NCI-H446 treated with DMSO at 0.1 percent for 48 hours (cell line): ENCODE measurements at places on chromosomes 3 and 15.

- no peak for DNase-seq
Observed at GRCh38 chr3:147661916-147662315, 252.8 kb downstream of the ZIC1 start.

GRCh38 chr15:52464040-52464439, 64.6 kb downstream of the MYO5A start:
- DNase-seq, result no peak

DNA sequence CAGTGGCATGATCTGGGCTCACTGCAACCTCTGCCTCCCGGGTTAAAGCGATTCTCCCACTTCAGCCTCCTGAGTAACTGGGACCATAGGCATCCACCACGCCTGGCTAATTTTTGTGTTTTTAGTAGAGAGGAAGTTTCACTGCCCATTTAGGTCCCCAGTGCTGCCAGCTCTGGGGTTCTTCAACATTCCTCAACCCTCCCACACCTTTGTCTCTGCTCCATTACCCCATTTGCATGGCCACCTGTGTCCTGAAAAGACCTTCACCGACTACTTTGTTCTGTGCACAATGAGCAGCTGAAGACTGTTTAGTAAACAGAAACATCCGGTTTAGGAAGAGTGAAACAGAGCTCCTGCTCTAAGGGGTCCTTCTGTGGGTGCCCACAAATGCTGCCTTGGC, 92.0 kb downstream of the FAM43A start:
- DNase-seq, result no peak

GRCh38 chr3:128263118-128263517, 109.8 kb downstream of the EEFSEC start:
- no peak for DNase-seq

DNA sequence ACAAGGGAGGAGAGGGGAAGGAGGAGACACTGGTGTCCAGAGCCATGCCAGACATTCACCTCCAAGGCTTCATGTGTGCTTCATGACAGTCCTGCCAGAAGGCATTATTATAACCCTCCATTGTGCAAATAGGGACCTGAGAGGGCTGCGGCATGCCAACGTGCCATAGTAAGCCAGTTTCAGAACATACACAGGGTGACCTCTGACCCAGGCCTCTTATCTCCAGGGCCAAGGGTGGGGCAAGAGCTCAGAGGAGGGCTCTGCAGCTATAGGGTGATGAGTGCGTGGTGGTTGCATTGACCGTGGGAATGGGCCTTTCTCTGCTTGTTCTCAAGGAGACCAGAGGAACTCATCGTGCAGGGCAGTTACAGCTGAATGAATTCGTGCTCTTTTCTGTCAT, 9.7 kb upstream of the ACSBG1 start:
- DNase-seq, result no peak

DNA sequence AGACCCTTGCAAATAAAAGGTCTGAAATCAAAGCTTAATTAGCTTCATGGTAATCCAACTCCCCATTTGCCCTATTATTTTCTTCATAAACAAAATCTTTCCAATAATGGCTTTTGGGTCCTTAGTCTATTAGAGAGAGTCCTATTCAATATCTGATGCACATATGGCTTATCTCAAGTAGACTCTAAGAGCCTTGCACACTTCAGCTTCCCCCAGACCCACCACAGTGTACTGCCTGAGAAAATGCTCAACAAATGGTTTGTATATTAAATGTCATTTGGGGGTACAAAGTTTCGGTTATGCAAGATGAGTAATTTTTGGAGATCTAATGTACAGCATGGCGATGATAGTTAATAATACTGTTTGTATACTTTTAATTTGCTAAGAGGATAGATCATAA, 28.9 kb downstream of the FSTL1 start:
- DNase-seq, result no peak

DNA sequence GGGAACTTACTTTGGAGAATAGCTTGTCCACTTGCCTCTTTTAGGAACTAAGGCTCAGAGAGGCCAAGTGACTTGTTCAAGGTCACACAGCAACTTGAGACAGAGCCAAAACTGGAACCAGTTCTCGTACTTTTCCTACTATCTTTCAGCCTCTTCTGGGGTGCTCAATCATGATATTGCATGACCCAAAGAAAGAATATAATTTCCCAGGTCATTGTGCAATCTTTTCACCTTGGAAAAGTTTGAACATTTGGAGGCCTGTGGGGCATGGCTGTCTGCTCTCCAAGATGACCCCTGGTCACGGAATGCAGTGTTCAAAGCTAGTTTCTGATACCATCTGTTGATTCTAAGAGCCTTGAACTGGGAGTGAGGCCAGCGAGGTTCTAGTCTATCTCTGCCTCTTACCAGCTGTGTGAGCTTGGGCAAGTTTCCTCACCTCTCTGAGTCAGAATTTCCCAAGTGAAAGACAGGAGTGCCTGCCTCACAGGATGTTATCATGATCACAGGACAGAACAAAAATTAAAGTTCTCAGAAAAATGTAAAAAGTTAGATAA, 89.7 kb downstream of the BDH1 start:
- DNase-seq, result no peak

- DNase-seq, result no peak
Observed at GRCh38 chr15:85031944-85032558, 50.4 kb downstream of the PDE8A start.

- DNase-seq, result no peak
Observed at GRCh38 chr15:86079508-86080266, at the start of gene AGBL1. Gene AGBL1, plus strand, starts transcription at chr15:86079871.

DNA sequence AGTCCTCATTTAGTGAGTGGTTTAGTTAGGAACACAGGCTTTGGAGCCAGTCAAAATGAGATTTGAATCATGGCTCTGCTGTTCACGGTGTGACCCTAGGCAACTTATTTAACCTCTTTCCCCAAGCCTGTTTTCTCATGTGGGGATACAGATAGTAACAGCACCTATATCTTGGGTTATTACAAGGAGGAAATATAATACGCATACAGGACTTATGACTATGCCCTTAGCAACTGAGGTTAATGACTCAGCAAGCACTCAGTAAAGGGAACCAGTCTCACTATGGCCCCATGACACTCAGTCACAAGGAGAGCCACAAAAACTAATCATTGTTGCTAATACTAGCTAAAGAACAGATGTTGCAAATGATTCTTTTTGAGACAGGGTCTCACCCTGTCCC, 45.9 kb downstream of the SUMF1 start:
- no peak for DNase-seq

DNA sequence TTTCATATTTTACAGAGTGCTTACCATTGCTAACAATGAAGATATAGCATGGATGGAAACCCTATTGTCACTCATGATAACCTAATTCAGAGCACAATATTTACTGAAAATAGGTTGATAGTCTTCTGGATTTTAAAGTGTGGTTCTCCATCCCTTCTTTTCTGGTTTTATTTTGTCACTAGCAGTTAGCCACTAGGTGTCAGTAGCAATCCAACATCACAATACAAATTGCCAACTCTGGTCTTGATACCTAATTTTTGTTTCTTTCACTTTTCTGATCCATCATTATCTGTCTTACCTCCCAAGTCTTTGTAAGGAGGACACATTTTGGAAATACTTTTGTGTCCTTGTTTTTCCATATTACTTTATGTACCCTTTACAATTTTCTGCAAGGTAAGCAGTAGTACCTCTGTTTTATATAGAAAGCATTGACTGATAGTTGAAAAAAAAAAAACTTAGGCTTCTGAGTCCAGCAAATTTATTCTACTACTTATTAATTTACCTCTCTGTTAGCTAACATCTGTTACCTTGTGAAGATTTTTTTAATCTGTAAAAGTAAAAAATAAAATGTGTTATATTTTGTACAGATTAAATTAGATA, 28.3 kb upstream of the CRYBG3 start:
- peak; percentile 57 for DNase-seq

GRCh38 chr3:120418866-120419490, 31.8 kb downstream of the FSTL1 start:
- DNase-seq, result peak; percentile 64

DNA sequence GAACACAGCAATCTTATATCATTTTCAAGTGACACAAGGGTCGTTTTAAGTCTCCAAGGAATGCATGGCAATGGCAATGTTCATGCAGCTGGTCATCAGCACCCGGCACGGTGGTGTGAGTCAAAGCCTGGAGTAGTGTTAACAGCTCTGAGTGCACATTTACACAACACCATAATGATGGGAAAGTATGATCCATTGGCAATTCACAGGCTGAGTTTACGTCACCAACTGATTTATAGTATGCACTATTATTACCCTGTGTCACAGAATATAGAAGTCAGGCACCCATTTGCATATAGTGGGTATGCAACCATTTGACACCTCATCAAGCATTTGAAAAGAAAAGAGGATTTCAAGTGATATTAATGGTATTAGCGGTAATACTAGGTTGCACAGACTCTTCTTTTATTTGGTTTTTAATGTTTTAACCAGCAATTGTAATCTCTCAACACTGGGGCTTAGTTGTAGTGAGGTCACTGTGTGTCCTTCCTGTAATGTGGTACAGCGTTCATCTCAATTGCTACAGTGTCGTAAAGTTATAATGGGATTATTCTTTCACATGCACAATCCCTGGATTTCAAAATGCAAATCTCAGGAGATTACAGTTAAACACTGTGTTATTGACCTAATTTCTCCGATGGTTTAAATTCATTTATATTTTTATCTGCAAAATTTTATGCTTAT, 113.8 kb downstream of the C3orf38 start:
- no peak for DNase-seq

- no peak for DNase-seq
Observed at GRCh38 chr3:4021162-4021561, 221.9 kb downstream of the LRRN1 start.

DNA sequence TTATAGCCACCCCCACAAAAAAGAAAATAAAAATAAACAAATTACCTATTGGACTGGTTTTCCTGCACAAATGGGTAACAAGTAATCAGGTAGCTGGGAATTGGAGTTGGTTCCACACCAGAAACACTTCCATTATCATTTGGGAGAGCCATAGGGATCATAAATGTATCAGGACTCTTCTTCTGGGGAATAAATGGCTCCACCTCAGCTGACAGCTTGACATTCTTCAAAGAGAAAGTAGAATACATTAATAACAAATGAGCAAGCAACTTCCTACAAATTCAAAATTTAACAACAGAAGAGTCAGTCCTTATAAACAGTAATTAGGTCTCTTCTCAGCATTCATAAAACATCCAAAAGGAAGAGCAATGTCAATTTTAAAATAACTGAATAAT, 8.7 kb downstream of the SECISBP2L start:
- DNase-seq, result no peak

- peak; percentile 8 for DNase-seq
Observed at GRCh38 chr15:43133430-43134156, at the start of gene TMEM62. Gene TMEM62, plus strand, starts transcription at chr15:43133586. Its CDS starts 217 bp downstream, at chr15:43133803.

- DNase-seq, result no peak
Observed at GRCh38 chr3:124519591-124520194, 210.6 kb upstream of the UMPS start.

- no peak for DNase-seq
Observed at GRCh38 chr15:36301947-36302346, 277.5 kb upstream of the CDIN1 start.

DNA sequence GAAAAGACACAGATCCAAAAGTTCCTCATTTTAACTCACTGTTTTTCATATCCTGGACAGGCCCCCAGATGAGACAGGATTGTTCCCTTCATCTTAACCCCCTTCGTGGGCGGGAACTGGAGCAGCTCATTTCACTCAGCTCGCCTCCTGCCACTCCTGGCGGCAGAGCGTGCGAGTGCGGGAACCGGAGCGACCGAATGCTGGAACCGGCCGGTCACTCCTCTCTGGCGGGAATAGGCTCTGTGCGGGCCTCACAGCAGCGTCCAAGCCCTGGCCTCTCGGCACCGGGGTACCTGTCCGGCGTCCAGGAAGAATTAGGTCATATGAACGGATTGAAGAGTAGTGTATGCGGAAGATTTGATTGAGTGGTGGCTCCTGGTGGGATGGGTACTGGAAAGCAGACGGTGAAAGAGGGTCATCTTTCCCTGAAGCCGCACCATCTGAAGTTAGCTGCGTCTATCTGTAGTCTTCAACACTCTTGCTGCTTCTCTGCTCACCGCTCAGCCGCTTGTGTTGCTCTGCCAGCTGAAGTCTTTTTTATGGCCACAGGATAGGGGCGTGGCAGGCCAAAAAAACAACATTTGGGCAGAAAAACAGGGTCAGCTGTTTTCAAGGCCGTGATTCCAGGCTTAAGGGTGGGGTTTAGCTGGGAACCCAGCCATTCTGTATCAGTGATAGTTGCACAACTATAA, 42.3 kb upstream of the FXR1 start:
- no peak for DNase-seq

GRCh38 chr15:74616366-74616939, 817 bp downstream of the CLK3 start:
- DNase-seq, result no peak

DNA sequence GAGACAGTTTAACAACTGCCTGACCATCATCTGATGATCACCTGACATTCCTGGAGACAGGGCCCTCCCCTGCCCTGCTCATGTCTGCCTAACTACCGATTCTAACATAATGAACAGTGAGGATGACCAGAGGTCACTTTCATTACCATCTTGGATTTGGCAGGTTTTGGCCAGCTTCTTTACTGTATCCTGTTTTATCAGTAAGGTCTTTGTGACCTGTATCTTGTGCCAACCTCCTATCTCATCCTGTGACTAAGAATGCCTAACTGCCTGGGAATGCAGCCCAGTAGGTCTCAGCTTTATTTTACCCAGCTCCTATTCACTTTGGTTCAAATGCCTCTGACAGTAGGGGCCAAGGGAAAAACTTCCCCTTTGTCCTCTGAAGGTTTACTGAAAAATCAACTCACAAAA, 40.2 kb downstream of the METTL6 start:
- no peak for DNase-seq

- no peak for DNase-seq
Observed at GRCh38 chr15:73964736-73965093, 27.4 kb downstream of the STOML1 start.

DNA sequence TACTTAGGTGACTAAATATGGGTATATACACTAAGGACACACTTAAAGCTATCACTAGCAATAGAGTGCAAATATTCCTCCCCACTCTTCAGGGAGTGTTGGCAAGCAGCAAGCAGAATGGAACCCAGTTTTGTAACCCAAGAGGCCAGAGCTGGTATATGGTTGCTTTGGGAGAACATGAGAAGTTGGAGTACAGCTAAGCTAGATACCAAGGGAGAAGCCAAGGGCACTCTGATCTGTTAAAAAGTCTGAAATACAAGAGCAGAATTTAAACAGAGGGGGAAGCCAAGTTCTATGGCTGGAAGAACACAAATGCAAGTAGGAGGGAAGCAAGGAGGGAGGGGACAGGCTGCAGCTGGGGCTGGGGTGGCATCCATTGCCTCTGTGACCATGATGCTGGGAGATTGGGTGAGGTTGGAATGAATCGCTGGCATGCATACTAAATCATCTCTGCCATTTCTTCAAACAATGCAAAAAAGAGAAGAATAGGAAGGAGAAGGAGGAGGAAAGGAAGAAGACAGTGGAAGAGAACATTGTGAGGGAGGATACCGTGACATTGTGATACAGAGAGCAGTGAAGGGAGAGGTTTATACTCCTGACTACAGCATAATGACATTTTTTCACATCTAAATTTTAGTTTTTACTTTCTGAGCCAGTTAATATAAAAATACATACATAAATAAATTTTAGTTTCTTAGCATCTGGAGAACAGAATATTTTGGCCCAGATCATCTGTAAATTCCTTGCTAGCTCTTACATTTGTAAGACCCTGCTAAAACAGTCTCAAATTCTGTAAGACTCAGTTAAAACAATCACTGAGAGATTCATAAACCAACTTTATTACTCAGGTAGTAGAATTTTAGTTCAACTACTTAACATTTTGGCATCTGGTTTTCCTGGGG, 9.0 kb upstream of the ANXA2 start:
- no peak for DNase-seq
